Osteocyte (in vitro differentiated cells): ENCODE measurements at places on chromosomes 7 and 10. TPM values are rescaled to one million over a fixed set of nuclear protein-coding genes. Genes with fewer than 3 reads are reported as not detected.

DNA sequence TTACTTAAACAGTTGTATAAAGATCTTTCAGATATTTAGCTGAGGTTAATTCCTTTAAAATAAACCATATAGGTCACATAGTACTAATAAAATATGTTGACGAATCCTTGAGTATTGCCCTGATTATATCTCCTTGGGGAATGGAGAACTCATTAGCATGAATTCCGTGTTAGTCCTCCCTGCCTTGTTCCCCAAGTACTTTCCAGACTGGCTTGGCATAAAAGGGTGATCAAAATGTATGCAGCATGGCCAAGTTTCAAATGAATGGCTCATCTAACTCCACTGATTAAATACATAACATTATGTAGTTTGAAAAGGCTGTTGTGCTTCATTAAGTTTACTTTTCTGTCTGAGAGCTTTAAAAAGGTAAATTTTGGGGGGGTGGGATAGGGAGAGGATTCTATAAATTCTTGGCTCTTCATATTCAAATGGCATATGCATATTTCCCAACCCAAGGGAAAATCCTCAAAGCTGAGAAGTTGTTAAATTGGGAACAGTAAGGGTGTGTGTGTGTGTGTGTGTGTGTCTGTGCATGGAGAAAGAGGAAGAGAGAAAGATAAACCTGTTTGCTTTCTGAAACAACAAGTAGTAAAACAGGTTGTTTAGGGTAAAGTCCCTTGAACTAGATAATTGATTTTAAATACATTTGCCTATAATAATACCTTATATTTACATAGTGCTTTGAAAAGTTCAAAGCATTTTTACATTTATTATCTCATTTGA, 4.8 kb upstream of the ADD3 start:
- DNase-seq = no peak

DNA sequence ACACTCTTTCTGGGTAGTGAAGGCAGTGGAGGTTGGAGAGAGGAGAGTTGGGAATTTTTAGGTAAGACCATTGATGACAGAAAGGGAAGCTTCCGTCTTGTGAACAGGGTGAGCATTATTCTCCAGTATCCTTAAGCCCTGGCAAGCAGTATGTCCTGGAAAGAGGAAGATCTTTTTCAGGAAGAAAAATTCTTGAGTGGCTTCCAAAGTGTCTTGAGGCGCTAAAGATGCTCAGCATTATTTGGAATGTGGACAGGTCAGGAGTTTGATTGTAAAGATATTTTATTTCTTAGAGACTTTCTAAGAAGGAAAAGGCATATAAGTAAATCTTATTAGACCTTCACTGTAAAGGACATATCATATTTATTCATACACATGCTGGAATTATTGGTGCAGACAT, 54.3 kb downstream of the ABCC2 start:
- no peak for DNase-seq

DNA sequence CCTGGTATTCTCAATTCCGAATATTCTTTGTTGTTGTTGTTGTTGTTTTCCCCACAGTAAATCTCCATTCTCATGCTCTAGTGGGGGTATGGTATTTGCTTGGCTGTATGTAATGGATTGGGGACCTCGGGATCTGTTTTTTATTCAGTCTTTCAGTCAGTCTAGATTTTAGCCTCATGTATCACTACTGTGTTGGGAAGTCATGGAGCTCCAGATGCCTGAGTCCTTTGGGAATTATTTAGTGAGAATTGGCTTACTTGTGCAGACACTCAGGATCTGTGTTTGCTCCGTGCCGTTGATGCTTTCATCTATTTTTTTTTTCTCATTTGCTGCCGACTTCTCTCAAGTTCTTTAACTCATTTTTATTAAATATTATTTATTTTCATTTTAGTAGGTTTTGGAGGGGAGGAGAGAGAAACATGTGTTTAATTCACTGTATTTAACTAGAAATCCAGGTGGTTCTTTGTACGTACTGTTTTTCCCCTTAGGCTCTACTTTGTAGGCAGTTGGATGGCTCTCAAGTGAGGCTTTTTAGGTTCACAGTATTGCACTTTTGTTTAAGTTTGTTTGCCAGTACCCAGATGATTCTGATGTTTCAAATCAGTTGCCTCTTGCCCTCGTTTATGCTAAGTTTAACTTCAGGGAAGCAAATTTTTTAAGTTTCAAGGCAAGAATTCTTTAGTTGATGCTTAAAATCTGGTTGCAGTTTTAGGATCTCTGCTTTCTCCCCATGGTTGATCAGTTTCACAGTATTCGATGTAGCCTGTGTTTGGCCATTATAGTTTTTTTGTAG, 36.9 kb downstream of the ZNRF2 start:
- no peak for DNase-seq

DNA sequence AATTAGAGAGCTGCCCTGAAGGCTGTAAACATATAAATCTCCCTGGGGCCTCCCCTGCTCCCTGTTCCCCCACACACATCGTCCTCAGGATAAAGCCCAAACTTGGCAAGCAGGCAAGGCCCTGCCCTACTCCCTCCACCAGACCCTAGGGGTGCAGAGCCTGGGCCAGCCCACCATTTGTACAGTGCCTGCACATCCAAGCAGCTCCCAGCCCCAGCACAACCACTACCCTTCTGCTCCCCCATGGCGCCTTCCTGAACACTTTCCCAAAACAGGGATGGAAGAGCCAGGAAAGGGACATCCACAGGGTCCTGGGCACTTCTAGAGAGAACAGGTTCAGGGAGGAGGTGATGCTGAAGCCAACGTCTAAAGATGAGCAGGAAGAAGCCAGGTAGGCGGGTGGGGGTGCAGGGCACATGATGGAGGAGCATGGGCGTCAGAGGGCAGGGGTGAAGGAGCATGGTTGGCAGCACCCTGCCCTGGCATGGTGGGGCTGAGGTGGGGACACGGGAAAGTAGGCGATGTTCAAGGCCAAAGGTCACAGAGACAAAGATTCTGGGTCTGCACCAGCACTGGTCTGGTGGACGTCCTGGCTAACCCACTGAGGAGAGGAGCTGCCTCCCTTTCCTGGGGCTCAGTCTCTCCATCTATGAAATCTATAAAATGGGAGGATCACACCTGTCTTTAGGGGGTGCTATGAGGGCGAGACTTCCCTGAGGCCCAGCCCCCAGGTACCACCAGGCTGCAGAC, 140.6 kb downstream of the ARHGAP22 start:
- peak; percentile 72 for DNase-seq

DNA sequence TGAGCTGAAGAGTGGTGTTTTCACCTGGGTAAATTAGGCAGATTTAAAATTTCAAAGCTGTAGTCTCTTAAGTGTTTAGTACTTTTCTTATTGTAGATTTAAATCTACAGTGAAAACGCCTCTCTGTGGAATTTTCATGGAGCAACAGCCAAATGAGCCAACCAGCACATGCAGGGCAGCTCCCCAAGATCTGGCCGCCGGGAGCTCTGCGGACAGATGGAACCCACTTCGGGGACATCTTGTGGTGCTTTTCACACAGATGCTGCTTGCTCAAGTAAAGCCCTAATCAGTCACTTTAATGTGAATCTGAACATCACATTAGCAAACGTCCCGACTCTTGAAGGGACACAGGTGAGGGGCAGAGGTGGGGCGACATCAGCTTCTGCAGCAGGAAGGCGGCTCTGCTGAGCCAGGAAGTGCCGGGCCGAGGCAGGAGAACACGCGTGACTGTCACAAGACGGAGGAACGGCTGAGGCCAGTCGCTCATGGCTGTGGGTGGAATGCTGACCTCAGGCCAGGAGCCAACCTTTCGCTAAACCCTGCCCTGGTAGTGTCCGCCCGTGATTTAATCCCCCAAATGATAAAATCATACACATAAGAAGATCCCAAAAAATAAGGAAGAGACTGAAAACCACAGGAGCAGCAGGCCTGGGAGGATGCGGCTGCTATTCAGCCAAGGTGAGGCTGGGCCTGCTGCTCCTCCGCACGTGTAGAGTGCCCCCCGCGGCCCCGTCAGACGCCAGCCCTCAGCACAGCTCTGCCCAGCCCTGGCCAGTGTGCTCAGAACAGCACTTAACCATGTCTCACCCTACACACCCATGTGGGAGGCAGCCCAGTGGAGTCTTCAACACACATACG, 256.8 kb downstream of the ZMYND11 start:
- DNase-seq = no peak

DNA sequence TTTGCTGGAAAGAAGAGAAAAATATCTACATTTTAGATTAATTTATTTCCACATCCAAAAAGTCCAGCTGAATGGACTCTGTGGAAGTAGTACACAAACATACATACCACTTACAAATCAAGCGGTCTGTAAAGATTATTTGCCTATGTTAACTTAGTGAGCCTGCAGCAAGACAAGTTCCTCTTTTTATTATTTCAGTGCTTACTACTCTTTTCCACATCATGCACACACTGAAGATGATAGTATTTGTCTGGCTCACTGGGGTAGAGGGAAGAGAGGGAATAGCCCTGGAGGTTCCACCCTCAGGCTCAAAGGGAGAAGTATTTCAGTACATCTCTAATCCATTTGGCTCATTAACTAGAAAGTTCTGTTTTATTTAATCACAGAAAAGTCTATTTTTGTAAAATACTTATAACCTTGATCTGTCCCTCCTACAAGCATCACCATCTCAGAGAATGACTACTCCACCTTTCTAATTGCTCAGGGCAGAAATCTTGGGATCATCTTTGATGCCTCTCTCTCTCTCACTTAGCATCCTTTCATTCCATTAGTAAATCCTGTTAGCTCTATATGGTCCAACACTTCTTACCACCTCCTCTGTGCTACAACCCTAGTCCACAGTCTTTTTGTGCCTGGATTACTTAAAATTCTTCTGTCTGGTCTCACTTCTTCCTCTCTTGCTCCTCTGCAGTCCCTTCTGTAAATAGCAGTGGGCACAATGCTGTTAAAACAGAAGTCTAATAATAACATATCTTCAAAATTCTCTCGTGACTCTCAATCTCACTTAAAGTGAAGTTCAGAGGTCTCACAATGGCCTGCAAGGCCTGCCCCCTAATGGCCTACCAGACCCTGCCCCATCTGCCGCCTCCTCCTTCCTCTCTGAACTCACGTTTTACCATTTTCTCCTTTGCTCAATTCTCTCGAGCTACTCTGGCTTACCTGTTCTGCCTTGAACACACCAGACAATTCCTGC, 64.3 kb upstream of the CCDC6 start:
- no peak for DNase-seq

DNA sequence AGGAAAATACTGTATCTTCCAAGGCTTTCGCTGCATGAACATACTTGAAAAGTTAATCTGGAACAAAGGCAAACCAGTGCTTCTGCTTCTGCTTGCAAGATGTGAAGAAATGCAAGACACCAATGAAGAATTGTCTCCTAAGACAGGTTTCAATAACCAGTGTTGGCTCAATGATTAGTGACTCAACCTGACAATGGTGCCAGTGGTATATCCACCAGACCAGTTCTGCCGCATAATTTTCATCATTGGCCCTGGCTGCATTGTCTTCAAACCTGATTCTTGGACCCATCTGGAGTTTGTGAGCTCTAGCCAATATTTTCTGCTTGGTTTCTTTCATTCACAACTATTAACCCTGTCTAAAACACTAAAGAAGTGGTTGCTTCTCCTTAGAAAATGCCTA, 13.6 kb upstream of the STAMBPL1 start:
- no peak for DNase-seq

DNA sequence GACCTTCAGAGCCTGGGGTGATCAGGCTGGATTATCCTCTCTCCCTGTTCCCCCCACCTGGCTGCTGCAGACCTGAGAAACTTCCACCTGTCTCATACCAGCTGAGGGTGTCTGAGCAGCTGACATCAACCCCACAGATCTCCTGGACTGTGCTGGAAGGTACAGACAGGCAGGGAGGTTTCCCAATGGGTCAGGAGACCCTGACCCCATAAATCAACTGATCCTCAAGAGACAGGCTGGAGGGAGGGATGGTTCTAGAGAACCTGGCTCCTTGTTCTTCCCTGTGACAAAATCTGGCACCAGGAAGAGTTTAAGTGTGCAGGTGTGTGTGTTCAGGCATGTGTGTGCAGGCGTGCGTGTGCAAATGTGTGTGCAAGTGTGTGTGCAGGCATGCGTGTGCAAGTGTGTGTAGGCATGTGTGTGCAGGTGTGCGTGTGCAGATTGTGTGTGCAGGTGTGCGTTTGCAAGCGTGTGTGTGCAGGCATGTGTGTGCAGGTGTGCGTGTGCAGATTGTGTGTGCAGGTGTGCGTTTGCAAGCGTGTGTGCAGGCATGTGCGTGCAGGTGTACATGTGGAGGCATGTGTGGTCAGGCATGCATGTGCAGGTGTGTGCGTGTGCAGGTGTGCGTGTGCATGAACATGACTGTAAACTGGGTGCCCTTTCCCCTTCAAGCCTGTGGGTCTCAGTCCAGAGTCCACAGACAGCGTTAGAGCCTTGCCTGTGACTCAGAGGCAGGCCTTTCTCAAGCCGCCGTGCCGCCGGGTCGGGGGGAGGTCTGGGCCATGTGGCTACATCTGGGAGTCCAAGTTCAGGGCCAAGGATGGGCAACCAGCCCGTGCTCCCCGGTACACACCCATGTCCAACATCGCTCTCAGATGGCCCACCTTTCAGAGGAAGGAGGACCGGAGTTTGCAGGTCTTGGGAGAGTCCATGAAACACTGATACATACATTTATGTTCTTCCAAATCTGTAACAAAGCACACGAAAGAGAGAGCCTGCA, 50.1 kb upstream of the ELN start:
- DNase-seq = no peak

GRCh38 chr7:48299580-48300169, 128.4 kb downstream of the ABCA13 start:
- DNase-seq = no peak

DNA sequence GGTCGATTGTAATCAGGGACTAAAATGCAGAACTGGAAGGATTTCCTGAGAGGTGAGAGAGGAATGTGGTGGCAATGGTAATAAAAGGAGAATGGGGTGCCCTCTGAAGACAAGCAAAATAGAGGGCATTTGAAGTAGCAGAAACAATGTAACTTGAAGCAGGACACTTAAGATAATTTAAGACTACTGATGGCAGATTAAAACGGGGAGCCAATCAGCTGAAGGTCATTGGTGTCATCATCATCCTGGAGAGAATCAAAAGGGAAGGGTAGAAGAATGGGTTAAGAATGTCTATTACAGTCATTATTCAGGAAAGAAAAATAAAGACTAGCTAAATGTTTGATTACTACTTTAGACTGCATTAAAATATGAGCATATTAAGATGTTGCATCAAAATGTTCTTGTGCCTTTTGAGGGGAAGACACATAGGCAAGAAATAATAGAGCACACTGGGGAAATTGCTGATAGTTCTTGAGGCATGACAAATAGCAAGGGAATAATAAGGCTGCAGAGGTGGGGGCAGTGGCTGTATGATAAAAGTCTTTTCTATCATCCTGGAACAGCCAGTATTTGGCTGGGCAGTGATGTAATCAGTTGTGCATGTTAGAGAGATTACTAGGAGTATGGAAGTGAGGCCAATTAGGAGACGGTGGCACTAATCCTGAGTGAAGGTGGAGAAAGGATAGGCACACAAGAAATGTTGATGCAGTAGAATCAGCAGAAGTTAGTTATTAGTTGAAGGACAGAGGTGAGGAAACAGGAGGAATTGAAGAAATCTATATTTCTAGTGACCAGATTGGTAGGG, 60.2 kb downstream of the CCDC71L start:
- no peak for DNase-seq

GRCh38 chr7:21903020-21903786, 42.5 kb downstream of the CDCA7L start:
- DNase-seq = no peak

GRCh38 chr10:92692697-92693533, 3.2 kb downstream of the HHEX start:
- DNase-seq = no peak

KCNMA1 gene
- 95.5 and 98.1 TPM in 2 replicates for total RNA-seq

UNCX gene
- total RNA-seq = not detected in 2 replicates

RNF32 gene
- 1.7 and 1.8 TPM in 2 replicates for total RNA-seq

HOXA10 gene
- total RNA-seq = not detected in 2 replicates

CUX1 gene
- 87.1 and 89.1 TPM in 2 replicates for total RNA-seq

ACTL6B gene
- not detected in 2 replicates for total RNA-seq

OR2A42 gene
- total RNA-seq = 0.08 and 0.18 TPM in 2 replicates
